Hematopoietic multipotent progenitor cell treated with erythropoietin and hydrocortisone succinate and interleukin-3 and kit ligand, for 6 days (in vitro differentiated cells): ENCODE measurements at places on chromosomes 7 and 10.

- peak; percentile 88 for DNase-seq
Observed at GRCh38 chr10:11145495-11145855, 127.8 kb downstream of the CELF2 start.

- DNase-seq: no peak
Observed at GRCh38 chr7:26653430-26654399, 210.7 kb downstream of the SKAP2 start.

DNA sequence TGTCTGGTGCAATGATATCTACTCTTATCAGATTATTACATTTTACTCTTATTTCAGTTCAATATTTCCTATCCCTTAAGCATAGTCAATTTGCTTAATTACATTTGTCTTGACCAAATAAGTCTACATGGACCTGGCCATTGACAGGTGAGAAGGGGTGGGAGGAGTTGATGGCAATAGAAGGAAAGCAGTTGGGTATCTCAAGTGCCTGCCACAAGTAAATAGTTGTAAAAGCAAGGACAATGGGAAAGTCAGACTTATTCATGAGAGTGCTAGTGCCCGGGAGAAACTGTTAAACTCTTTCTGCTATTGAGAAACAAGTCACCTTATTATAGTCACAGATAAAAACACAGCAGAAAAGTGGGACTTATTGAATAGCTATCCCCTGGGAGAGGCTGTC, 32.4 kb upstream of the HGF start:
- no peak for DNase-seq

- DNase-seq: peak; percentile 46
Observed at GRCh38 chr10:5606864-5607263, 59.5 kb downstream of the ASB13 start.

- no peak for DNase-seq
Observed at GRCh38 chr10:78716043-78716660, 352.6 kb upstream of the ZMIZ1 start.

DNA sequence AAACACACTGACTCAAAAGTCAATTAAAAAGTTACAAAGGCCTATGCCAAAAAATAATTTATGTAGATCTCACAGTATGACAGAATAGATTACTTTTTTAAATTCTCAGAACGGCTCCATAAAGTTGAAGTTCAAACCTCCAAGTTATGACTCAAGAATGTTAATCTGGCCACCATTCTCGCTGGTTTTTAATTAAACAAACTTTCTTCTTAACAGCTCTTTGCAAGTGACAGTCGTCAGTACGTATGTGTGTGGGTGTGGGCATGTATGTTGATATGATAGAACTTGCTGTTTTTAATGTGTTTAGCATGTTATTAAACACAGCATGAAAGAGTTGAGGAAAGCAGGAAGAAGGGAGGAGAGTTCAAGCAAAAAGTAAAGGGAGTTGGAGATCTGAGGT, 18.5 kb downstream of the PRKCQ start:
- peak; percentile 46 for DNase-seq
